DMS79 (cell line): ENCODE measurements at places on chromosomes 6 and 20.

GRCh38 chr6:170108890-170109587, 181.8 kb downstream of the DLL1 start:
- DNase-seq = no peak

DNA sequence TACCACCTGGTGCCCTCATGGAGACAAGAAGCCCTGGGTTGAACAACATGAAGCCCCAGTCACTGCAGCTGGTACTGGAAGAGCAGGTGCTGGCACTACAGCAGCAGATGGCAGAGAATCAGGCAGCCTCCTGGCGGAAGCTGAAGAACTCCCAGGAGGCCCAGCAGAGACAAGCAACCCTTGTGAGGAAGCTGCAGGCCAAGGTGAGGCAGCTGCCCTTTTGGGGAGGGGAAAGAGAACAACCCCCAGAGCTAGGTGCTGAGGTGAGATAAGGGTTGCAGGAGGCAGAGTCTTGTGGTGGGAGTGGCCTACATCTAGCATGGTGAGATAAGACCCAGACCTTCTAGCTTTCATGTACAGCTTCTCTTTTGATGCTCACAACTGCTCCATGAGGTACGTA, 7.0 kb downstream of the CEP250 start:
- peak; percentile 60 for DNase-seq

DNA sequence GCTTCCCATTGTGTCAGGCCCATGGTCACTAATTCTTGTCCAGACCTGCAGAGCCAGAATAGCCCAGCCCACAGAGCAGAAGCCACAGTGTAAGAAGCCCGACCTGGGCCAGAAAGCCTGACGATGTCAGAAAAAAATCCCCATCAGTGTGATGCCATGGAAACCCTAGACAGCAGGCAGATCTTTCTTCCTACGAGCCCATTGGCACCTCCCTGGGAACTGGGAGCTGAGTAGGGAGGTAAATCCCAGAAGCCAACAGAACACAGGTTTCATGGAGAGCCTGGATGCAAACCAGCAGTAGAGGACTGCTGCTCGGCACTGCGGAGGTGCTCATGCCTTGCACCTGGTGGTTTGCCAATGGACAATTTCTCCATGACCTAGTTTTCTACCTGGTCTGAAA, 82.2 kb upstream of the SLC22A16 start:
- no peak for DNase-seq

GRCh38 chr20:47969426-47969825, 184.1 kb upstream of the SULF2 start:
- DNase-seq = no peak

- DNase-seq = no peak
These were observed 68.1 kb upstream of the UST start for GRCh38 chr6:148678682-148679081.

DNA sequence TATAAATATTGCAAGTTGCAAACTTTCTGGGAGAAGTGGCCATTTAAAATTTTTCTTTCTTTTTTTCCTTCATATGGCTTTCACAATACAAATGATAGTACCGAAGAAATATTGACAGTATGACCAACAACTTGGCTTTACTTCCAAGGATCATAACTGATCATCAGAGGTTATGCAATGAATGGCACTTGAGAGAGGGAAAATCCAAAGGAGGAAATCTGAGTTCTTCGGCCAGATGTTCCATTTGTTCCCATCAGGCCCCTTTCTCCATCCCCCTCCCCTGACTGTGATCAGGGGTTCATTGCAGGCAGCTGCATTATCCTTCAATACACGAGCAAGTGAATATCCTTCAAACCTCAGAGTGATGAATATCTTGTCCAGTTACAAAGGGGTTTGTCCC, 130.0 kb upstream of the UST start:
- no peak for DNase-seq

- no peak for DNase-seq
These were observed 157.7 kb upstream of the LRFN2 start for GRCh38 chr6:40744835-40745234.

GRCh38 chr6:104409913-104410312, 449.8 kb downstream of the HACE1 start:
- no peak for DNase-seq

DNA sequence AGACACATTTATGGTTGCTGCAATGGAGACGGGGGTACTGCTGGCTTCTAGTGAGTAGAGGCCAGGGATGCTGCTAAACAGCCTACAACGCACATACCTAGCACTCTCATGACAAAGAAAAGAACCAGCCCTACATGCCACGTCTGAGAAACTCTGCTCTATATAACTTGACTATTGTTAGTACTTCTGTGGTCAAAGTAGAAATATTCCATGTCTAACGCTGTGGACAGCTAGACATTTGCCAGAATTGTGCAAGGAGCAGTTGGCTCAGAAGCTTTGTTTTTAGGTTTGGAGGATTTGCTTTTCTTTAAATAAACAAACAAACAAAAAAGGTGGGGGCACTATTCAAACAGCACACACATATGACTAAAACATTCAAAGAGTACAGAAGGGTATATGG, 20.5 kb downstream of the UBE2V1 start:
- DNase-seq = no peak

DNA sequence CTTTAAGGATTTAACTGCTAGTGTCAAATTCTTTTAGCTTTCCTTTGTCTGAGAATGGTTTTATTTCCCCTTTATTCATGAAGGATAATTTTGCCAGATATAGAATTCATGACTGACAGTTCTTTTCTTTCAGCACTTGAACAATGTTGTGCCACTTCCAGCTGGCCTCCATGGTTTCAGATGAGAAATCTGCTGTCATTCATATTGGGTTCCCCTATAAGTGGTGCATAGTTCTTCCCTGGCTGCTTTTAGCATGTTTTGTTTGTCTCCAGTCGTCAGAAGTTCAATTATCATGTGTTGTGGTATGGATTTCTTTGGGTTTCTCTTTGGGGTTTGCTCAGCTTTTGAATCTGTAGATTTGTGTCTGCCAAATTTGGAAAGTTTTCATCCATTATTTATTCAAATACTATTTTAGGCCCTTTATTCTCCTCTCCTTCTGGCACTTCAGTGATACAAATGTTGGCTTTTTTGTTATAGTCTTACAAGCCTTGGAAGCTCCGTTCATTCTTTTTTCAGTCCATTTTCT, 76.3 kb upstream of the TGM3 start:
- no peak for DNase-seq

DNA sequence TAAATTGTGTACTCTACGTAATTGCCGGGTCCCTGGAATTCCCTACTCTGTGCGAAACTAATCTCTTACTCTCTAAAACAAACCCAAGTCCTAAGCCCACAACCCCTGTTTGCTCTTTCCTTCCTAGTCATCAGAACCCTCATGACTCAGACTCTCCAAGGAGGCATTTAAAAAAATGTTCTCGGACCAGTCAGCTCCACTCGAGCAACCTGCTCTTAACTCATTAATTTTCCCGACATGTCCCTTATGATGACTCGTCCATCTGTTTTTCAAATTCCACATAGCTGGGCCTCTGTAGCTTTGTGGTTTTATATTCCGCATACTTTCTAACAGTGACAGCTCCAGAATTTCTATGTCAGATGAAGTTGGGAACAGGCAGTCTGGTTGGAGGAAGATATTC, 2.6 kb upstream of the MUC22 start:
- DNase-seq = no peak

- DNase-seq = no peak
These were observed 55.2 kb upstream of the RBM24 start for GRCh38 chr6:17225767-17226630.

GRCh38 chr6:121711472-121711871, 276.0 kb downstream of the GJA1 start:
- DNase-seq = no peak

DNA sequence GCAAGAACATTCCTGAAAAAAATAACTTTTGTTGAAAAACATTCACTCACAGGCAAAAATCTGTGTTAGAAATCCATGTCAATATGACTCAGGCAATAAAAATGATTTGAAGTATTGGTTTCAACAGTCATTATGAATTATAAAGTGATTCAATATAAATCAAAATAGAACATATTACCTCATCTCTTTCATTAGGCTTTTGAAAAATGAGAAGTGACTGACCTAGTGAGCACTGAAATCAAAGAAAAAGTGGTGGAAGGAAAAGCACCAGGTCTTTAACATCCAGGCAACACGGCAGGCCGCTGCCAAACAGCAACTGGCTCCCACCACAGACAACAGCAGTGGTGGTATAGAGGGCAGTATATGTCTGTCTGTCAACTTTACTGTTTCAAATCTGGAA, 68.9 kb downstream of the MAN1A1 start:
- DNase-seq = no peak

- DNase-seq = no peak
These were observed 13.4 kb downstream of the CYP24A1 start for GRCh38 chr20:54160065-54161007.

DNA sequence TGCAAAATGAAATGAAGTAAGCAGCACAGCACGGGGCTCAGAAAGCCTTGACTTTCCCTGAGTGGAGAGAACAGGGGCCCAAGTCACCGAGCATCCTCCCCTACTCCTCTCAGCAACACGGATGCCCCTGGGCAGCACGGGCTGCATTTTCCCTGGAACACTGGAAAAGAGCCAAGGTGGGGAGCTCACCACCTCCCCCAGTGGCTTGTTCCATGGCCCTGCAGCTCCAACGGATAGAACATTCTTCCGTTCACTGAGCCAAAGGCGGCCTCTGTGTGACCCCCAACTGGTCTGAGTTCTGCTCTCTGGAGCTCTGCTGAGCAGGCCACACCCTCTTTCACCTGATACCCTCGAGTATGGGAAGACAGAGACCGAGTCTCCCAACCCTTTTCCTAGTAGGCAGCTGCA, 20.8 kb upstream of the EMILIN3 start:
- DNase-seq = no peak

GRCh38 chr20:47610945-47611250, 109.2 kb downstream of the NCOA3 start:
- DNase-seq = no peak

GRCh38 chr20:63495167-63495720, 3.6 kb downstream of the EEF1A2 start:
- no peak for DNase-seq

- DNase-seq = no peak
These were observed 9.9 kb downstream of the PCIF1 start for GRCh38 chr20:45944151-45944964.

GRCh38 chr6:20058912-20059311, 153.4 kb downstream of the MBOAT1 start:
- no peak for DNase-seq

GRCh38 chr6:80277501-80277900, 171.0 kb downstream of the BCKDHB start:
- no peak for DNase-seq

- no peak for DNase-seq
These were observed 176.3 kb upstream of the CDYL start for GRCh38 chr6:4599924-4600323.

GRCh38 chr6:112058243-112059032, 4.5 kb downstream of the CCN6 start:
- DNase-seq = no peak

GRCh38 chr20:59644371-59644939, 40.1 kb downstream of the PHACTR3 start:
- no peak for DNase-seq

GRCh38 chr6:39377539-39377950, 55.0 kb upstream of the KCNK16 start:
- peak; percentile 46 for DNase-seq

DNA sequence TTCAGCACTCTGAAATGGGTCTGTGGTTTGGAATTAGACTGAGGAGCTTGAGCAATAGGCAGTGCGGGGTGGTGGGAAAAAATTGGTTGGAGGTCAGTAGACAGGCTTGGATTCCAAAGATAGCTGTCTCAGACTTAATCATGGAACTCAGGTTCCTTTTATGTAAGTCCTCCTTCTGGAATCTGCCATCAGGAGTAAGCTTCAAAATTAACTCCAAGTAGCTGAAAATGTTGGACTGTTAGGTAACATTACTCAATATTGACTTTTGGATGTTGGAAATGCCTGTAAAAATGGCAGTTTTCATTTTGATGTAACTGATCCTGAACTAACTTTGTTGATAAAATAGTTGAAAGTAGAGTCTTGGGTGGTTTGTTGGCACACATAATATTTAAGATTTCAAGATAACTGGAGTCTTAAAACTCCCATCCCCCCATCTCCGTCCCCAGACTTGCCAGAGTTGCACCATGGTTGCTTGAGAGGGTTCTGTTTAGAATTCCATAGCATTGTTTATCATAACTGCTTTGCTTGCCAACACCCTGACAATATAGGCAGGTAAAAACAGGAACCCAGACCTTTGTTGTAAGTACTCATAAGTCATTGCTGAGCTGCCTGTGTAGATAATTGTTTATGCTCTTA, 83.0 kb downstream of the PHF20 start:
- DNase-seq = no peak

- no peak for DNase-seq
These were observed 999.4 kb upstream of the GJE1 start for GRCh38 chr6:141133346-141133745.

DNA sequence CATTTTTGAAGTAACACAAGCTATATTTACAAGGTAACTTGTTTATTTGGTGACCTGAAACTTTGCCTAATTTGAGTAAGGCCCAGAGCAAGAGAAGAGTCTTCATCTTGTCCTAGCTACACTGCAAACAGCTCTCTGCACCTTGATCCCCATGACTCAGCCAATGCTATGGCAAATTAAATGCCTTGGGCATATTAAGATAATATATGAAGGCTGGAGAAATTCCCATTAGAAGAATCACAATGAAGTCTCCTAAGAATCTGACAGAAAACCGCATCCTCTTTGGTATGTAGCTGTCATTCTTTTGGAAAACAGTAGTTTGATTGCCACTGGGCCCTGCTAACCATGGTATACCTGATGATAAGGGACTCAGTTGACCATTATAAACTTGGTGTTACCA, 204.5 kb downstream of the UBE3D start:
- no peak for DNase-seq

GRCh38 chr6:157770946-157771345, 52.1 kb upstream of the SNX9 start:
- no peak for DNase-seq

- no peak for DNase-seq
These were observed 82.3 kb upstream of the RIPOR2 start for GRCh38 chr6:25017932-25018567.

GRCh38 chr6:91691449-91691848, 1104.6 kb upstream of the MAP3K7 start:
- no peak for DNase-seq

GRCh38 chr6:166466178-166467122, 83.7 kb upstream of the MPC1 start:
- no peak for DNase-seq
